ENCODE measurements at places on chromosomes 4 and X.

- DNase-seq = no peak
Measured at GRCh38 chr4:36277533-36277932, 3.9 kb upstream of the DTHD1 start.

DNA sequence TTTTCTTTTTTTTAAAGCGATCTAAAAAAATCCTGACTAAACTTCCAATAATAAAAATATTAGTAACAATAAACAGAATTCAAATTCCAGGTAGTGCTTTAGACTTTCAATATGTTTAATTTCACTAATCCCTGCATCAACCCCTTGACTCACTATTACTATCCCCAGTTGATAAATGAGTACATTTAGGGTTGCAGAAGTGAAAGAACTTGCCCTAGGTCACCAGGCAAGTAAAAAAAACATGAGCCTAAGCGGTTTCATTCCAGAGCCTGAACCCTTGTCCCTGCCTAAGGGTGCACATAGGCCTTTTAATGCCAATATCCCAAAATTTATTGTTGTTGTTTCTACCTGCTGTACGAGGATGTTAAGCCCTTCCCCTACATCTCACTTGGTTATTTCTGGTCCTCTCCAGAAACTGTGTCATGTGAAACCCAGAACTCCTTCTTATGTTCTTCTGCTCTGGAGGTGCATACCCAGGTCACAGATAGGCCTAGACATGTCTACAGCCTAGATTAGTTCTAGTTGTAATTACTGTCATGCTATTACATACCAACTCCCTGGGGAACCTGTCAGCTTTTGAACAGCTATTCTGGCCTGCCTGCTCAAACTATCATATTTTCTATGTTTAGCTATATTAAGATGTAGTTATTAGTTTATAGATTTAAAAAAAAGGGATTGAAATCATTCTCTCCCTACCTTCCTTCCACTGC, 244.5 kb upstream of the PITX2 start:
- no peak for DNase-seq

DNA sequence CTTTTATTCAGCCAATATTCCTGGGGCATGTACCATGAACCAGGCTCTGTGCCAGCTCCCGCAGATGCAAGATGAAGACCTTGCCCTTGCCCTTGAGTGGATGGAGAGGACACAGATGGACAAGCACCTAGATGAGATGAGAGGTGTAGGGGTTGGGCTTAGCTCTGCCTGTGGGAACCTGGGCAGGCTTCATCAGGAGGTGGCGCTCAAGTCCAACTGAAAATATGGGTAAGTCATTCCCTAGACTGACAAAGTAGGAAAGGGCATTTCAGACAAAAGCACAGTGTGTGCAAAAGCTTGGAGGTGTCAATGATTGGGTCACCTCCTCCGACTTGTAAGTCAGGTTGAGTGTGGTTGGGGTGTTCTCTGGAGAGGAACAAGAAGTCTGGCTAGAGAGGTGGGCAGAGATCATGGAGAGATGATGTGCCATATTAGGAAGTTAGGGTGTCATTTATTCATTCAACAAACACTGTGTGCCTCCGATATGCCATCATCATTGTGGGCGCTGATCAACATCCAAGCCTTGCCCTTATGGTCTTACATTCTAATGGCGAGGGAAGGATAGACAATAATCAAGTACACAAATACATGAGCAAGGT, 64.6 kb downstream of the ANAPC4 start:
- no peak for DNase-seq

DNA sequence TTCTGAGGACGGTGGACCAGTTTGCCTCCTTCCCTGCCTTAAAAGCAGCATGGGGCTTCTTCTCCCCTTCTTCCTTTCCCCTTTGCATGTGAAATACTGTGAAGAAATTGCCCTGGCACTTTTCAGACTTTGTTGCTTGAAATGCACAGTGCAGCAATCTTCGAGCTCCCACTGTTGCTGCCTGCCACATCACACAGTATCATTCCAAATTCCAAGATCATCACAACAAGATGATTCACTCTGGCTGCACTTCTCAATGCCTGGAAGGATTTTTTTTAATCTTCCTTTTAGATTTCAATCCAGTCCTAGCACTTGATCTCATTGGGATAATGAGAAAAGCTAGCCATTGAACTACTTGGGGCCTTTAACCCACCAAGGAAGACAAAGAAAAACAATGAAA, 255.3 kb downstream of the RAPGEF2 start:
- no peak for DNase-seq

DNA sequence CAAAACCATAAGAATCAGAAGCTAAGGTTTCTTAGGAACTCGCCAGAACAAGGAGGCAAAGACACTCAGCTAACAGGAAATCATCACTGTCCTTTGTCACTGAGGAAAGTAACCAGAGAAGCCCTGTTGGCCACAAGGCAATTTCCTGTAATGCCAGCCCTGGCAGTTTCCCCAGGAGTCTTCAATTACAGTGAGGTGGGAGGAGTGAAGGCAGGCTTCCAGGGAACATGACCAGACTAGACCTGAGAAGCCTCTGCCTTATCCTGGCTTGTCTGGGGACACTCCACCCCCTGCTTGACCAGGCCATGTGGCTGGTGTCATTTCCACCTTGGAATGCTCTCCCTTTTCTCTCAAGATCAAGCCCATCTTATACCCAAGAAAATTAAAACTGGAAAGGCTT, 125.3 kb downstream of the COL4A6 start:
- DNase-seq = no peak

- no peak for DNase-seq
Measured at GRCh38 chrX:30483996-30484395, 93.6 kb downstream of the TASL start.

DNA sequence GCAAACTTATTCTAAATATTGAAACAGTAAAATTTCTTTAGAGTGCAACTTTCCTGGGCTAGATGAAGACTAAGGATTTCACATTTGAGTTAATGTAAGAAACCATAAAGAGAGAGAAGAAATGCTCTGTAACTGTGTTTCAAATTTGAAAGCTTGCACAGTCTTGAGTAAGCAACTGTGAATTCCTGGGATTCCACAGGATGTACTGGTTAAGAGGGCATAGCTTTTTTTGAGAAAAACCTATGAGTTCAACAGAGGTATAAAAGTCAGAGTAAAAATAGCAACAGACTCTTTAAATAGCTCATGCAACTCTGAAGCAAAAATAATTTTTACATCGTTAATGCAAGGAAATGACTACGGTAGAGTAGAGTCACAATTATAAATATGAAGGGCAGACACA, 25.5 kb downstream of the ZNF330 start:
- no peak for DNase-seq

DNA sequence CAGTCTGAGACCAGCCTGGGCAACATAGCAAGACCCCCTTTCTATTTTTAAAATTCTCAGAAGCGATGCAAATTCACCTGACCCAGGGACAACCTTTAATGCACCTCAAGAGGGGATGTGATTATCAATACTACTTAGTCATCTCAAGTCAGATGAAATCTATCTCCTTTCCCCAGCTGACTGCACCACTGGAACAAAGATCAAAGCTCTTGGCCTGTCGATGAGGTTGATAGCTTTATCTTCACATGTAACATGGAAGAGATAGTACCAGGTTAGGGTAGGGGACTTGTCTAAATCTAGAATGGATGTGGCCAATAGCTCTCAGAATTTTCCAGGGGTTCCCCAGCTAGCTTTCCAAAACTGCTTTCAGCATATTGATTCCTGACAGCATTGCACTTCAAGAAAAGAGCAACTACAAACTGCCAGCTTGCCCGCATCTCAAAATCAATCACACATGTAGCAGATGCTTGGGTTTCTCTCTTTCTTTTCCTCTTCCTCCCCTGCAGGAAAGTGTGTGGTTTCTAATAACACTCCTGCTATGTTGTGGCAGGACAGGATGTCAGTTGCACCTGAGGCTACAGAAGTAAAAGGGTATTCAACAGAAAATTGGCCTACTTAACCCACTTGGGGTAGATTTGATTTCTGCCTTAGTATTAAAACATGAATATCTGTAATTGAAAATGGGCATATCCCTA, 12.2 kb upstream of the TMEM164 start:
- DNase-seq = no peak

DNA sequence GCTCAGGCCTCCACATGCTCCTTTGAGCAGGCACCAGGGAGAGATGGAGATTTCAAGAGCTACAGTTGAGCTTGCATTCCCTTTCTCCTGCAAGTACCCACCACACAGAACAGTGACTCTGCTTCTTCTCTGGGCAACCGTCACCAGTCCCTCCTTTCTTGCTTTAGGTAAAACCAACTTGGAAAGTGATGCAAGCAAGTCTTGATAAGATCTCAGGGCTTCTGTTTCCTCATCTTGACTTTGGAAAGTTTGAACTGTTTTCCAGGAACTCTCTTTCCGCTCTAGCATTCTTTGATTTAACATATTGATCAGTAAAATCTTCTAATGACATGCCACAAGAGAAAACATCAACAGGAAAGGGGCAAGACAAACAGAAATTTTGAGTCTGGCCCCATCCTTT, 73.7 kb downstream of the USP46 start:
- DNase-seq = no peak

GRCh38 chr4:8342651-8343261, 73.2 kb downstream of the HTRA3 start:
- DNase-seq = no peak

GRCh38 chr4:184315675-184316359, 98.1 kb upstream of the ENPP6 start:
- no peak for DNase-seq

DNA sequence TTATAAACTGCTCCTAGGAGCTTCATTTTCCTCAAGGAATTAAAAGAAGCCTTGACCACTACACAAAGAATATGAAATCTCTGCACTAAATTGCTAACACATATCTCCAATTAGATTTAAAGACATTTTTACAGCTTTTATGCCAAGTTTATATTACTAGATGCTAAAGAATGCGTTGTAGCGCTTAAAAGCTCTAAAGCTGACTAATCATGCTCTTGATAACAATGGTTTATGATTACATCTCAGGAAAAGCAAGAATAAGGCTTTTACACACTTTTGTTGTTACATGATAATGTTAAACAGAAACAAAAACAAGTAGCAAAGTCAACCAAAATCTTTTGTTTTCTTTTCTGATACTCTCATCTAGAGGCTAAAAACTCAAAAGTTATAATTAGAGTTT, 44.7 kb downstream of the SLC10A7 start:
- DNase-seq = no peak

- DNase-seq = no peak
Measured at GRCh38 chr4:55008166-55009056, 117.0 kb downstream of the KDR start.

GRCh38 chr4:140947506-140947905, 185.8 kb downstream of the RNF150 start:
- DNase-seq = no peak

- DNase-seq = no peak
Measured at GRCh38 chr4:80015407-80016189, 57.4 kb downstream of the ANTXR2 start.

DNA sequence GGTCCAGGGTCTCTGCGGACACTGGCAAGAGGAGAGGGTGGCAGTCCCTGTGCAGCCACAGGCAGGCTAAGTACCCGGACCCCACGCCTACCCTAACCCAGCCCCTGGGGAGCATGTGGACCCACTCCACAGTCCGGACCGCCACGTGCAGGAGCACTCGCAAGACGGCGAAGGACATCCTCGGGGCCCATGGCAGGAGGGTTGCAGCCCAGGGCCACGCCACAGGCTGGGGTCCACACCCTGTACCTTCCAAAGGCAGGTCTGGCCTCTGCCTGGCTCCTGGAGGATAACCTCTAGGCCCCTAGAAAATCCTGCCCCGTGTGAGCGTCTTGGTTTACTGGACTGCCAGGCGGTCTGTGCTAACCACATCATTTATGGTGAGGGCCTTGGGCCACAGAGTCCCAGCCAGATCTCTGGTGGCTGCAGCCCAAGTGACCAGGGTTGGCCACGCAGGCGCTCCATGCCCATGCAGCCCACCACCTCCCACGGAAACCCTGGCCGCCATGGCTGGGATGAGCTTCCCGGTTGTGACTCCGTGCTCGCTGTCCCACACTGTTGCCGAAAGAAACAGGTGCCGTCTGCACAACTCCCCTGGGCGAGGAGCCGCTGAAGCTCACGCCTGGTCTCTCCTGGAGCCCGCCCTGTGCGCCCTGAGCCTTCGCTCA, 10.0 kb downstream of the CCNQ start:
- no peak for DNase-seq

- DNase-seq = no peak
Measured at GRCh38 chr4:175509320-175509719, 302.7 kb downstream of the GPM6A start.

DNA sequence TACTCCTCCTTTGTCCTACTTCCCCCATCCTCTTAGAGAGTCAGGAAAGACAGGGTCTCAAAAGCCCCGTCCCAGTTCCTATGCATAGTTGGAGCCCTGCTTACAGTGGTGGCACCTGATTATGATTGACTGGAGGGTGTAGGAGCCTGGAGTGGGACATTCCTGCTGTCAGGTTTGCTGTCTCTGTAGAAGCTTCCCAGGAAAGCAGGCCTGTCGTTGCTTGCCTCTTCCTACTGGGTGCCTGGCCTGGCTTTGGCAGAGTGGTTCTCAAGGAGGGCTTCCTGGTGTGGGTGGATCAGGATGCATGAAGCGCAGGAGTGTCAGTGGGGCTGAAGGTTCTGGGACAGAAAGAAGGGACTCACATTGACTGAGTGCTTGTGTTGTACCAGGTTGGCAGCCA, 4.8 kb downstream of the MAGED2 start:
- DNase-seq = no peak

DNA sequence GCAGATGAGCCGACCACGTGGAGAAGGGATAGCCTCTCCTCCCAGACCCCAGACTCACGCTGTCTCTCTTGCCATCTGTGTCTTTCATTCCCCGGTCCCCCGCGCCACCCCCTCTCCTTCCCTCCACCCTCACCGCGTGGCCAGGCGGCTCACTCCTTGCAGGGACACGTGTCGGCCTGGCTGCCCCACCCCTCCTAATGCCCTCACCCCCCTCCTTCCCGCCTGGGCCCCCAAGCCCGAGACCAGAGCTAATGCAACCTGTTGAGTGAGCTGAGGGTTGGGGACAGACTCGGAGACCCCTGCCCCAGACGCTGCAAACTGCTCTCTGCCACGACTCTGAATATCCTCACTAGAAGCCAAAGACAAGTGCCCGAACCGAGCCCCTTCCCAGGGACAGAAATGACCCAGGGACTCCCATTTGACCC, 1.8 kb downstream of the SLC38A5 start:
- DNase-seq = no peak

DNA sequence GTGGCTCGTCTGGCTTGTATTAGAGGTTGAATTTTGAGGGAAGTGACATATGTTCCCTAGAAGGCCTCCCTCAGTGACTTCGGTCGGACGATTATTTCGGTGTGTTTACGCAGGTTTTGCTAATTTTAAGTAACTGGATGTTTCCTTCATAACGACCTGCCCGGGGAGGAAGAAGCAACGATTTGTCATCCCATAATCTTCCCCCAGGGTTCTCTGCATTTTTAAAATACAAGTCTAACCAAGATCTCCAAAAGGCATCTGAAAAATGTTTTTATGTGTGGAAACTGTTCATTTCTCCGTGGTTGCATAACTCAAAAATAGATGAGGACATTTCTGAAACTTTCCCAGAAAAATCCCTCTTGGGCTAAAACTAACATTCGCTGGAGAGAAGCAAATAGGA, 195.4 kb downstream of the SHOX start:
- DNase-seq = no peak

GRCh38 chr4:60759518-60760245, 440.4 kb upstream of the ADGRL3 start:
- DNase-seq = no peak

- DNase-seq = no peak
Measured at GRCh38 chrX:24890677-24891076, 125.1 kb downstream of the ARX start.

GRCh38 chrX:9033179-9033578, 748 bp downstream of the FAM9B start:
- no peak for DNase-seq
